H1 (cell line): ENCODE measurements at places on chromosomes 2 and 18.

DNA sequence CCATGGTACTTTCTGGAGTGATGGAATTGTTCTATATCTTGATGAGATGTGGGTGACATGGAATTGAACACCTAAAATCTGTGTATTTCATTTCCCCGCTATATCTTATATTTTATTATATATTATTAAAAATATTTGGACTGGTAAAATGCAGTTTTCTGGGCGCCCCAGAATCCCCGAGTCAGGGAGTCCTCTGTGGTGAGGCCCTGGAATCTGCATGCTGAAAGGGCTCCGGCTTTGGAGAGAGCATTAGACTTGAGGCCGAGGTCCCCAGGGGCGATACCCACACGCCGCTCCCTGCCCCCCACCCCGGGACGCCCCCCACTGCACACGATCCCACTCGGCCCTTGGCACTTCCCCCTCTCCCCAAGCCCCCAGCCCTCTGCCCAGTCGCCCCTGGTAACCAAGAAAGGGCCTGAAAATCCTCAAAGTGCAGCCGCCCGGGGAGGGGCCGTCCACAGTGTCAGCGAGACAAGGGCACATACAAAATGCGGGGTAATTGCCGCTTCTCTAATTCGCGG is 126.0 kb downstream of the ZFP36L2 start:
- no peak overlapping the region; the same call in 1 of the 2 replicates for H3K27ac ChIP-seq
- H3K27me3 ChIP-seq, result peaks cover 16% of the 10 kb centered on the region; the same call in 1 of the 2 replicates
- peaks cover 12% of the 10 kb centered on the region; the same call in 1 of the 2 replicates for H3K4me1 ChIP-seq
- H3K4me3 ChIP-seq, result peak overlapping the region; percentile 8; the same call in 1 of the 2 replicates

- peaks cover 26% of the 10 kb centered on the region; the same call in 1 of the 2 replicates for H3K27me3 ChIP-seq
- H3K27ac ChIP-seq, result no peak overlapping the region
- H3K36me3 ChIP-seq, result no peaks in the 10 kb centered on the region
- peaks cover 23% of the 10 kb centered on the region for H3K4me1 ChIP-seq
- H3K4me3 ChIP-seq, result peak overlapping the region; percentile 58; the same call in 1 of the 2 replicates
Measured at GRCh38 chr2:205686783-205687640, 4.7 kb downstream of the NRP2 start.

GRCh38 chr2:131413148-131413747 is 49.3 kb upstream of the RAB6D start:
- H3K4me3 ChIP-seq, result no peak overlapping the region
- H3K36me3 ChIP-seq, result no peaks in the 10 kb centered on the region
- DNase-seq, result no peak

- no peak overlapping the region for H3K4me3 ChIP-seq
- H3K27ac ChIP-seq, result no peak overlapping the region
- H3K36me3 ChIP-seq, result no peaks in the 10 kb centered on the region
- H3K4me1 ChIP-seq, result no peaks in the 10 kb centered on the region
- no peak for DNase-seq
Measured at GRCh38 chr2:108922141-108922915, 66.7 kb downstream of the EDAR start.

DNA sequence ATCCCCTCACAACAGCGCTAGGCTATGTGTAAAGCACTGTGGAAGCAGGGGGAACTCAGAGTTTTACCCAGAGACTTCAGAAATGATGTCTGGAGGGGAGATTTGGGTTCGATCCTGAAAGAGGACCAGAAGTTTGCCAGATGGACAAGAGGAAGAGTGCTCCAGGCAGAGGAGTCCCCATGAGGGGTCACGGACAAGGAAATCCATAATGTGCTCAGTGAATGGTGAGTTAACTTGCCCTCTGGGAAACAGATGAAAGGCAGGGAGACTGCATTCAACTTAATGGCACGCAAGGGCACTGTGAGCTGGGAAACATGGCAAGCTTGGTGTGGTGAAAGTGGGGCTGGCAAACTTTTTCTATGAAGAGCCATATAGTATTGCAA is 6.0 kb upstream of the ASAP2 start:
- H3K4me3 ChIP-seq, result no peak overlapping the region
- H3K27ac ChIP-seq, result no peak overlapping the region
- peak; percentile 24 for DNase-seq
- H3K27me3 ChIP-seq, result no peaks in the 10 kb centered on the region; the same call in 1 of the 2 replicates

GRCh38 chr2:44559108-44559507 is 197.4 kb downstream of the CAMKMT start:
- no peak for DNase-seq
- H3K36me3 ChIP-seq, result no peaks in the 10 kb centered on the region
- no peaks in the 10 kb centered on the region for H3K4me1 ChIP-seq
- no peak overlapping the region for H3K27ac ChIP-seq
- no peak overlapping the region for H3K4me3 ChIP-seq
